K562 (cell line): ENCODE measurements at places on chromosomes 6 and 20. TPM values are rescaled to one million over a fixed set of nuclear protein-coding genes. Genes with fewer than 3 reads are reported as not detected.

GRCh38 chr6:169577236-169577635 lies 124.6 kb downstream of the WDR27 start:
- no peak overlapping the region for H3K27ac ChIP-seq
- H3K27me3 ChIP-seq: peaks cover 2% of the 10 kb centered on the region; the same call in 1 of the 3 replicates
- no peaks in the 10 kb centered on the region for H3K36me3 ChIP-seq
- no peak for DNase-seq
- no peak overlapping the region for H3K4me3 ChIP-seq

Gene TMC2
- polyA plus RNA-seq: not detected in 2 replicates

Gene MRPS10
- 65.9 and 86.5 TPM in 2 replicates for polyA plus RNA-seq

Gene DACT2
- polyA plus RNA-seq: not detected in 2 replicates
